Stimulated activated CD8-positive, alpha-beta memory T cell treated with anti-CD3 and anti-CD28 coated beads, Interleukin-7, amount 100 ng/mL, for 1 hour (primary cell): ENCODE measurements at places on chromosomes 13 and 19.
A peak's percentile ranks its signal among the peaks of the same experiment; 100 is the strongest.

DNA sequence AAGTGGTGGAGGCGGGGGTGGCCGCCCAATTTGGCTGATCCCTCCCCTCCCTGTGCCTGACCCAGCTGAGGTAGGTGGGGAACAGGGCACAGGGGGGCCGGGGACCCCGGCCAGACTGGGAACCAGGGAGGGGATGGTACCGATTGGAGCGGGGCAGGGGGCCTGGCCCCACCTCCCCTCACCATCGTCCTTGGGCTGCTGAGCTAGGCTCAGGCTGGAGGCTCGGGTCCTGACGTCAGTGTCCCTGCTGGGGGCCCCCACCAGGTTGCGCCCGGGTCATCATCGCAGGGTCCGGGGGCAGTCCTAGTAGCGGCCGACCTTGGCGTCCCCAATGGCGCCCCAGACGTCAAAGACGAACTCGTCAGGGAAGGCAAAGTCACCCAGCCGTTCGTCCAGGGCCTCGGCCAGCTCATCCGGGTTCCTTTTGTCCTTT, 3.0 kb upstream of the PTGER1 start:
- no peak for DNase-seq

DNA sequence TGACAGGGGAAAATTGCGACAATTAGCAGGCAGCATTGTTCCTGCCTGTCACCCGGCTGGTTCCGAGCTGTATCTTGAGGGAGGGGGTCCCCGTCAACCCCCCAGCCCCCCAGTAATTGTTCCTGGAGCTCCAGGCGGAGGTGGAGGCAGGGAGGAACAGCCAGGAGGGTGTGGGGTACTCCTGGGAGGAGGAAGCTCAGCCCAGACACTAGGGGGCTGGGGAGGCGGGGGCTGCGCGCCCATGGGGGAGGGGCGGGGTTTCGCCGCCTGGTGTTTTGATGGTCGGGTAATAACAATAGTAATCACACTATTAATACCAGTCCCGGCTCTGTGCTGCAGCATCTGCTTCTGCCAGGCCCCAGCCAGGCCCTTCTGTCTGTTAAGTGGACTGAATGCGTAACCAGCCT, 8.6 kb downstream of the NPAS1 start:
- no peak for DNase-seq

DNA sequence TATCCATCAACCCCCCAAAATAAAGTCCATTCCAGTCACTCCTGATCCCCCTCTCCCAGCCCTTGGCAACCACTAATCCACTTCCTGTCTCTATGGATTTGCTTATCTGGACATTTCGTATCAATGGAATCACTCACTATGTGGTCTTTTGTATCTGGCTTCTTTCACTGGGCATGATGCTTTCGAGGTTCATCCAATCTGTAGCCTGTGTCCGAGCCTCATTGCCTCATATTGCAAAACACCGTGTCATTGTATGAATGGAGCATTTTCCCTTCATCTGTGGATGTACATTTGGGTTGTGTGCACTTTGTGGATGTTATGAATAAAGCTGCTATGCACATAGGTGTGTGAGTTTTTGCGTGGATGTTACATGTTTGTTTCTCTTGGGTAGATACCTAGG, 1.4 kb upstream of the FZR1 start:
- DNase-seq = no peak

- DNase-seq = no peak
Measured at GRCh38 chr19:40682431-40682964, 8.0 kb downstream of the NUMBL start.

- DNase-seq = no peak
Measured at GRCh38 chr13:77460195-77460594, 75.3 kb upstream of the SCEL start.

DNA sequence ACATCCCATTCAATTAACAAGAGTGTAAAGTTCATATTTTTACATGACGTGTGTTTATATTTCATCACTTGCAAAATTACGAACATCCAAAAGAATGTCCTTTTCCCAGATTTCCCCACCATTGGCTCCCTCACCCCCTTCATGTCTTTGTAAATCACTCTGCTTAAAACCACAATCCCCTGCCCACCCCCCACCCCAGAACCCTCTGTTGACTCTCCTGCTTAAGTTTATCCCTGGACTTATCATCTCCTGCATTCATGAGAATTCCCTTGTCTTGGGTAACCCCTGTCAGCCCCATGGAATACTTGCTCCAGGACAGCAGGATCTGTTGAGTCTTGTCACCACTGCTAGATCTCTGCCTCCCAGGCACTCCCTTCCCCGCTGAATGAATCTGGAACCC, 109.9 kb downstream of the COL4A1 start:
- DNase-seq = no peak

DNA sequence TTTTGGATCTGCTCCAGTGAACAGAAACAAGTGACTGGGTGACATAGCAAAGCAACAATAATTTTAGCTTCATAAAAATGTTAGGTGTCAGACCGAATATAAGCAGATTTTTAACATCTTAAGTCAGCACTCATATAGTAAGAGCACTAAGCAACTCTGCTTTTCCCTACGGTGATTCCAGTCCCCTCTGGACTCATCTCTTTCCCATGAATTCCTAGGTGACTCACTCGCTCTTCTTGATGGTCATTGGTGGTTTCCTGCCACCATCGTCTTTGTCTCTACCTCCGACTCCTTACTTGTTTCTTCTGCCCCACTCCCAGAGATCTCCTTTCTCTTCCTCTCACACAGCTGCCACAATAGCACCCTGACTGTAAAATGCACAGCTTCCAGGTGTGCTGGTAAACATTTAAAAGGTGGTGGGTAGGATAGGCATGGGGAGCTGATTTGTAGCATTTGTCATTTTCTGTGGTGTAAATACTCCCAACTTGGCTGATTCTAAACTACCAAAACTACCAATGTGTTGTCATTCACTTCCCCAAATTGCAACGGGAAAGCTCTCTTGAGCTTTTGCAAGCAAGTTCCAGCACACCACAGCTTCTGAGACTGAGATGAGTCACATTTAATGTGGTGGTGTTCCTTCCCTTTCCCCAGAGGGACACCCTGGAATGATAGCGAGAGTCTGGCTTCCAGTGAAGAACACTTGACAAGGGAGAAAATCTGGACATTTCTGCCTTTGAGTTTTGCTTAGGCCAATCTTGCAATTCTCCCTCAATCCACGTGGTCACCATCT, 42.8 kb upstream of the CLDN10 start:
- DNase-seq = no peak

DNA sequence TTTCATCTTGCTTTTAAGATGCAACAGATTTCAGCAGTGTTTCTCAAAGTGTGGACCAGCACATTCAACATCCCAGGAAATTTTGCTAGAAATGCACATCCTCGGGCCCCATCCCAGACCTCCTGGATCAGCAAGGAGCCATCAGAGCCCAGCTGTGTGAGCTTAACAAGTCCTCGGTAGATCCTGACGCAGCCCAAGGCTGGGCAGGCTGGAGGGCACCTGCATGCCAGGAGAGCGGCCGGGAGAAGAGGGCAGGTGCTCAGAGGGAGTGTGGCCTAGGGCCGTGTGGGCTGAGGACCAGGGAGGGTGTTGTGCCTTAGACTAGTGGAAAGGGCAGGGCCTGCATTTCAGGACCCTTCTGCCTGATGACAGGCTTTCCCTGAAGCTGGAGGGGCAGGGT, 2.2 kb upstream of the MCF2L start:
- no peak for DNase-seq

DNA sequence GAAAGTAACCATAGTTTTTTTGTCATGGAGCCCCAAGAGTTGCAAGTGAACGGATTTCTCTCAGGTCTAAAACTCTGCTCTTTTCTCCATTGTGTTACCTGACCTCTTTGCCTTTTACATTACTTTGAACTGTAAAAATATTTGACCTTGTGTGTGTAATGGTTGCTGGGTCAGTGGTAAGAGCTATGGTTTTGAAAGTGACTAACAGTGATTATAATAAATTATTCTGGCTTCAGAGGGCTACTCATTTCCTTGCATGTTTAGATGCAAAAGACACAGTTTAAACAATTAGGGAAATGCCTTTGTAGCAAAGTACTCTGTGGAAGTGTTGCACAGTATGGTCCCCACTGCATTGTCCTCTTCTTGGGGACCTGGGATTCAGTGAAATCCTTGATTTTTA, 29.3 kb upstream of the PSG8 start:
- DNase-seq = no peak

- no peak for DNase-seq
Measured at GRCh38 chr19:804419-805165, 7.3 kb downstream of the PTBP1 start.

- DNase-seq = no peak
Measured at GRCh38 chr13:40271271-40271885, 395.1 kb downstream of the FOXO1 start.

GRCh38 chr19:2997720-2998119, 20.4 kb downstream of the TLE6 start:
- no peak for DNase-seq

DNA sequence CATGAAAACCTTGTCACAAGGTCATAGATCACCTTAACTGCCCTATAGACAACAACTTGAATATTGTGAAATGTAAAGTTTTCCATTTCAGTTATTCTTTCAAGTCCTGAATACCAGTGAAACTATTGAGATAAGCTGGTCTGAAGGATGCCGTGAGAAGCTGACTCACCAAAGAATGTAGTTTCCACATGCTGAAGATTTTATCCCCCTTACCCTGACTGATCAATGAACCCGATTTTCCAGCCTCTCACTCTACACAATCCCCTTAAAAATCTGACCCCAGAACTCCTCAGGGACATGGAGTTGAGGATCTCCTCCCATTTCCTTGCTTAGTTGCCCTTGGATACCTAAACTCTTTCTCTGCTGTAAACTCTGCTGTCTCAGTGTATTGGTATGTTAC, 67.5 kb downstream of the POSTN start:
- no peak for DNase-seq

GRCh38 chr13:39526499-39526898, 76.5 kb downstream of the LHFPL6 start:
- no peak for DNase-seq

DNA sequence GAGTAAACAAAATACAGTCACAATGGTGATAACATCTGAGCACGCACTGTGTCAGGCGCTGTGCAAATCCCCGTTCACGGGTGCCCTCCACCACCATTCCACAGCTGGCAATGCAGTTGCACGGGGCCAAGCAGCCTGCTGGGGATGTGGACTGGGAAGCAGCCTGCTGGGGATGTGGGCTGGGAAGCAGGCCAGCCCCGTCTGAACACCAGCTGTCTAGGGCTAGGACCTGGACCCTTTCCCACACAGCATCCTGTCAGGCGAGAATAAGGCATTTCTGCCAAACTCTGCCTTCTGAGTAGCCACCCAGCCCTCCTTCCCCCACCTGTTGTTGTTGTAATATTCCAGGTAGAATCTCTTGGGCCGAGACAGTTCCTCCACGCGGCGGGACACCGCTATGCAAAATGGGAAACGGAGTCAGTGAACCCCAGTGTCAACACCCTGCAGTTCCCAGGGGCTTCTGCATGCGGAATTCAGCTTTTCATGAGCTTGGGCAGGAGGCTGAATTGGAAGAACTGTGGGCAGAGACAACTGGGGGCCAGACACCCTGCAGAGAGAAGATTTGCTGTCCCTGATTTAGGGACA, 27.8 kb upstream of the MIER2 start:
- DNase-seq = no peak

- DNase-seq = no peak
Measured at GRCh38 chr13:20519875-20520274, 5.8 kb downstream of the CRYL1 start.

- DNase-seq = no peak
Measured at GRCh38 chr19:54654447-54655321, 8.1 kb upstream of the LILRB4 start.

GRCh38 chr13:50257646-50258045, 242.4 kb downstream of the KCNRG start:
- no peak for DNase-seq

DNA sequence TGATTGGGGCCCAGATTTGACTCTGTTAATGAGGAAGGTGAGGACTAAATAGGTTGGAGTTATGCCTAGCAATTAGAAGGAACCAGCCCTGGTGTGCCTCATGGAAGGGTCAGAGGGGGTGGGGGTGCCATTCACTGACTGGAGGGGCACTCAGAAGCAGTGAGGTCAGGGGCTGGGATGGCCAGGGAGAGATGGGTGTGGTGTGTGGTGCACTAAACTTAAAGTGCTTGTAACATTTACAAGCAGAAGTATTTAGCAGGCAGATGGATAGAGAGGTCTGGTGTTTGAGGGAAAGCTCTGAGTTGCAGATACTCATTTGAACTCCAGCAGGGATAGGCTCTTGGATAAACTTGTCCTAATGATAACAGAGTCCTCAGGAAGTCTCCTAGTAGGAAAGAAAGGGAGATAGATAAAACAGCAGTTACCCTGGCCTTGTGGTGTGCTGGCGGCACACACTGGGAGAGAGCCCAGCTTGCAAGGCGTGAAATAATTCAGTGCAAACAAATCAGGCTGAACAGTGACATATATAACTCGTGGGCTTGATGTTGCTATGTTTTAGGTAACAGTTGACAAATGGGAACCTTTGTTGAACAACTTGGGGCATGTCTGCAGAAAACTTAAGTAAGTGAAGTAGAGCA, 20.0 kb upstream of the UPF3A start:
- DNase-seq = no peak

DNA sequence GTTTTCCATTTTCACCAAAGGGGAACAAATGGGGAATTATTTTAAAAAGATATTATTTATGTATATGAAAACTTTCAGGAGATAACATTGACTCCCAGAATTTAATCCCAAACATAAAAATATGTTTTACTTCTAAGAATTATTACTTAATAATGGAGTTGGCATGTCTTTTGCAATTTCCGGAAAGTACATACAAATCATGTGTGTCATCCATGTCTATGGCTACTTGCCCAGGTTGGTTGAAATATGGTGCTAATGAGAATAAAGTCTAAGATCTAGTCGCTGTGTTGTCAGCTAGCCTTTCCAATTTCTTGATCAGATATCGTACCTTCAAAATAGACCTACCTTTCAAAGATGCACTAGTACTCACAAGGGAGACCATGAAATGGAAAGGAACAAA, 1003.2 kb upstream of the PCDH20 start:
- DNase-seq = no peak

GRCh38 chr13:102838273-102838672, 7.6 kb upstream of the ERCC5 start:
- no peak for DNase-seq

GRCh38 chr19:36605101-36605876, at the start of gene ZNF382:
ZNF382 (plus strand) TSS chr19:36605313; CDS start chr19:36609915, 4,602 bp downstream.
- DNase-seq = peak; percentile 77

DNA sequence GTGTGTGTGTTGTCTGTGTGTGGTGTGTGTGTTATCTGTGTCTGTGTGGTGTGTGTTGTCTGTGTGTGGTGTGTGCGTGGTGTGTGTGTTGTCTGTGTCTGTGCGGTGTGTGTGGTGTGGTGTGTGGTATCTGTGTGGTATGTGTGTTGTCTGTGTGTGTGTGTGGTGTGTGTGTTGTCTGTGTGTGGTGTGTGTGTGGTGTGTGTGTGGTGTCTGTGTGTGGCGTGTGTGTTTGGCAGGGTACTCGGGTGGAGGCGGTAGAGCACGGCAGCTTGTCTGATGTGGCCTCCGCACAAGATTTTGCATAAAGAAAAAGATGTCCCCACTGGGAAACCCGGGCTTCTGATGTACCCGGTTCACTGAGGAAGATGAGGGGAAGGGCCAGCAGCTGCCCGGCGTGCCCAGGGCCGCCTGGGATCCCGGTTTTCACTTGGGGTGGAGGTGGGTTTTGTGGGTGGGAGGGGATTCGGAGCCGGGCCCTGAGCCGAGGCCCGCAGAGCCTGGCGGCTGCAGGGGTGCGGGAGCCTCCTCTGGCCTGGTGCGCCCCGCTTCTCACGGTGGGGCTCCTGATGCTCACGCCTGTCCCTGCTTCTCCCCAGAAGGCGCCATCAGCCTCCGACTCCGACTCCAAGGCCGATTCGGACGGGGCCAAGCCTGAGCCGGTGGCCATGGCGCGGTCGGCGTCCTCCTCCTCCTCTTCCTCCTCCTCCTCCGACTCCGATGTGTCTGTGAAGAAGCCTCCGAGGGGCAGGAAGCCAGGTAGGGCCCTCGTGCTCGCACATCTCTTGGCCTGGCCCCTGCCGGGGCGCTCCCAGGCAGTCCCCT, 21.2 kb downstream of the HDGFL2 start:
- no peak for DNase-seq
